NCI-H1105 treated with DMSO at 0.1 percent for 48 hours (cell line): ENCODE measurements at places on chromosomes 3 and 15.
A peak's percentile ranks its signal among the peaks of the same experiment; 100 is the strongest.

GRCh38 chr3:119930286-119930685 lies 148.4 kb downstream of the NR1I2 start:
- no peak for DNase-seq

DNA sequence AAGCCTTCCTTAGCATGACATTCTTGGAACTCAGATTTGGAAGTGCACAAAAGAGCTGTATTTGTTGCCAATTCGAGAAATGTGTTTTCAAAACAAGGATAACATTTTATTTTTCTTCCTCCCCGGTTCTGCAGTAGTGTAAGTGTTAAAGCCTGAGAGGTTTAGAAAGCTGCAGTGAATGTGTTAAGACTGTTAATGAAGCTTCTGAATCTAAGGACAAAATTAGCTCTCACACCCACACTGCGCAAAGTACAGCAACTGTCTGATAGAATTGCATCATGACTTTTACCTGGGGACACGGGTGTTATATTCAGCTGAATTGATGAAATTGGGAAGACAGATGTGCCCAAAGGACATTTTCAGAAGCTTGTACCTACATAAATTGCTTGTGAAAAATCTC lies 344.4 kb downstream of the CADM2 start:
- DNase-seq: no peak

- no peak for DNase-seq
Observed at GRCh38 chr15:26893351-26894065, 26.6 kb downstream of the GABRA5 start.

- no peak for DNase-seq
Observed at GRCh38 chr15:80350941-80351610, 53.1 kb upstream of the ARNT2 start.

DNA sequence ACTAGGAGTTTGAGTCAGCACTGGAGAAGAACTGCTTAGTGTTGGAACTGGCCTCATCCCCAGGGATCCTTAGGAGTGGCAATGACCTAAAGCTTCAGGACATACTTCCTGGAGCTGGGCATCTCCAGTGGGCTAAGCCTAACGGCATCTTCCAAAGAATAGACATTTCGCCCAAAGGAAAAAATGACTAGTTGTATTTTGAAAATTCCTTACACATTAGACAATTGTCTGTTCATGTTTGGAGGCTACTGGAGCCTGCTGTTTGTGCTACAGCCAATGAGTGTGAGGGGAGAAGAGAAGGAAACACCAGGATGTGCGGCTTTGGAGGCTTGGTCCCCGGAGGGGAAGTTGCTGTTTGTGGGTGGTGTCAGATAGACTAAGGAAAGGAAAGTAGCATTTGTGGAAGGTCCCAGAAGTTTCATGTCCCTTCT lies 77.6 kb downstream of the POLR2M start:
- DNase-seq: no peak

- DNase-seq: no peak
Observed at GRCh38 chr15:74156678-74157411, 16.7 kb upstream of the ISLR start.

DNA sequence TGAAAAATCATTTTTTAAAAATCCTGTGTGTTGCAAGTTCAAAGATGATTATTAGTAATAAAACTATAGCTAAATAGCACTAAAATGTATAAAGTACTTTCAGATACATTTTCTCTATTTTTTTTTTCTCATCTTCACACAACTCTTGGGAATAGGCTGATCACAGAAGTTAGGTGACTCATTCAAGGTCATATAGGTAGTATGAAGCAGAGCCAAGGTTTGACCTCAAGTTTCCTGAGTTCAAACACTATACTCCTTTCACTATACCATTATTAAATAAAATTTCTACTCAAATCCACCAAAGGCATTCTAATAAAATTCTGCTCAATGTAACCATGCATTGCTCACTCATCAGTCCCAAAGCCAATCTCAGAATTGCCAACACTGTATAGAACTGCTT lies 21.3 kb downstream of the FRMD5 start:
- no peak for DNase-seq

- DNase-seq: no peak
Observed at GRCh38 chr3:76930712-76931111, 109.2 kb upstream of the ROBO2 start.

- DNase-seq: no peak
Observed at GRCh38 chr3:195241592-195242355, 29.2 kb downstream of the XXYLT1 start.

GRCh38 chr3:55675478-55675877 lies 188.4 kb upstream of the WNT5A start:
- no peak for DNase-seq

DNA sequence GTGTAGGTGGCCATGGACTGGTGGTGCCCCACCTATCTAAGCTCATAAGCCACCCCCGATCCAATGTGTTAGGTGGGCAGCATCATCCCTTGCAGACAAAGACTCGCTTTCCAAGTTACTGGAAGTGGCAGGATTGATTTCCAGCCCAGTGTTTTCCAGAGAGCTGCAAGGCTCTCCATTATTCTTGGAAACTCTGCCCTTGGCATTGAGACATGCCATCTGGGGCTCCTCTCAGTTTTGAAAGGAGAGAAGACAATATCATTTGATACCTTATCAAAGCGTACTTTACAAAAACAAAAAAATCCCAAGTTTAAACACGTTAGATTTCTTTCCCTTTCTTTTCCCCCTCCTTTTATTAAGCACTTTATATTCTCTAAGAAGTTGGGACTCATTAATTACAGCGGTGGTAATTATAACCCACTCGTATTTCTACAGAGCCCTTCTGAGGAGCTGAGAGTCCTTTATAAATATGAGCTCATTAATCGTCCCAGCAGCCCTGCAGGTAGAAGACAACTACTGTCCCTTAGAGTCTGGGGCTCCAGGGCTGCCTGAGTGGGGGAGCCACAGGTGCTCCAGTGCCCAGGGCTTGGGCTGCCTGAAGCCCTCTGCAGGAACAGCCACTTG lies 226.1 kb downstream of the TLE3 start:
- DNase-seq: peak; percentile 40

- no peak for DNase-seq
Observed at GRCh38 chr15:45729141-45729540, 94.3 kb downstream of the SQOR start.
